A549 treated with GW870086 at 1 μM for 4 hours (cell line): ENCODE measurements at places on chromosomes 1 and 21. TPM values are rescaled to one million over a fixed set of nuclear protein-coding genes. Genes with fewer than 3 reads are reported as not detected.

Gene MTF1
- 4.4 to 5.4 TPM (median 5.2 TPM) in 5 replicates for total RNA-seq

Gene AHCTF1
- total RNA-seq = 23.4 to 31.9 TPM (median 28.2 TPM) in 5 replicates

Gene FAM131C
- 15.1 to 21.1 TPM (median 19.8 TPM) in 5 replicates for total RNA-seq

Gene RIPK4
- total RNA-seq = 18.1 to 23.8 TPM (median 20.2 TPM) in 5 replicates

Gene RAB42
- total RNA-seq = 2.7 to 4.0 TPM (median 3.2 TPM) in 5 replicates

Gene PDC
- not detected in 5 replicates for total RNA-seq

Gene GJB4
- 0.11 to 0.22 TPM (median 0.17 TPM) in 4 of 5 replicates, not detected in the other for total RNA-seq

Gene CRABP2
- total RNA-seq = 7.8 to 14.9 TPM (median 8.6 TPM) in 5 replicates

Gene PLEKHM2
- total RNA-seq = 19.5 to 26.9 TPM (median 25.6 TPM) in 5 replicates

Gene PRDM16
- total RNA-seq = 0.09 to 0.40 TPM (median 0.17 TPM) in 5 replicates

Gene RORC
- 0.03 to 0.08 TPM (median 0.06 TPM) in 3 of 5 replicates, not detected in the others for total RNA-seq

Gene MATN1
- total RNA-seq = 0.05 to 0.17 TPM (median 0.14 TPM) in 4 of 5 replicates, not detected in the other

Gene HIVEP3
- 2.6 to 3.9 TPM (median 3.1 TPM) in 5 replicates for total RNA-seq

Gene CPLANE2
- total RNA-seq = 3.2 to 4.3 TPM (median 3.4 TPM) in 5 replicates

Gene PSMB4
- 379 to 439 TPM (median 422 TPM) in 5 replicates for total RNA-seq
